Stimulated activated CD8-positive, alpha-beta memory T cell treated with anti-CD3 and anti-CD28 coated beads, Interleukin-2, amount 100 ng/mL, for 1 hour (primary cell): ENCODE measurements at places on chromosomes 5 and 9.

DNA sequence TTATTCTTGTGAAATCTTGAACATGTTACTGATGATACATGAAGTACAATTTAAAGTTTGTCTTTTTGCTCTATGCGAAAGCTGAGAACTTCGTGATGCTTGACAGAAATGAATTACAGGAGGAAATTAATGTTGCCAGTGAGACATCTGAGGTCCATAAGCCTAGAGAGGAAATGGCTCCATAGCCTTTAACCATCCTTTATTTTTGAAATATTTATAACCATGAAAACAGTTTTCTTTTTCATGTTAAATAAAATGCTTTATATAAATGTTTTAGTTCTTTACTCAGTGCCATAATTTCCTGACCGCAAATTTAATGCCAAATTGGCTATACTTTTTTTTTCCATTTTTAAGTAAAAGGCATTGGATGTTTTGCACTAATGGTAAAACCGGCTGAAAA is 29.1 kb downstream of the F2RL2 start:
- no peak for DNase-seq

DNA sequence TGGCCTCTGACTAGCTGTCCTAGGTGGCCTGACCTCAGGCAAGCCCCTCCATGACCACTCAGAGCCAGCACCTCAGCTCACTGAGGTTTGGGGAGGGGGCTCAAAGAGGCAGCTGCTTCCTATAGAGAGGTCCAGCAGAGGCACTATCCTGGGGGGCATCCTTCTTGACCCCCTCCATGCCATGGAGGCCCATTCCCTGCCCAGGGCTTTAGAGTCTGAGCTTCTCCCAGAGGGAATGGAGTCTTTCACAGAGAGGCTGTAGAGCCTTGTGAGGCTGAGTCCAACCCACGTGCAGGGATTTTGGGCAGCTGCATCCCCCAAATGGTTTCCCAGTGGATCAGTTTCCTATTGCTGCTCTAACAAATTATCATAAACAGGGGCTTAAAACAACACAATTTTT is 16.9 kb downstream of the IRF1 start:
- no peak for DNase-seq

DNA sequence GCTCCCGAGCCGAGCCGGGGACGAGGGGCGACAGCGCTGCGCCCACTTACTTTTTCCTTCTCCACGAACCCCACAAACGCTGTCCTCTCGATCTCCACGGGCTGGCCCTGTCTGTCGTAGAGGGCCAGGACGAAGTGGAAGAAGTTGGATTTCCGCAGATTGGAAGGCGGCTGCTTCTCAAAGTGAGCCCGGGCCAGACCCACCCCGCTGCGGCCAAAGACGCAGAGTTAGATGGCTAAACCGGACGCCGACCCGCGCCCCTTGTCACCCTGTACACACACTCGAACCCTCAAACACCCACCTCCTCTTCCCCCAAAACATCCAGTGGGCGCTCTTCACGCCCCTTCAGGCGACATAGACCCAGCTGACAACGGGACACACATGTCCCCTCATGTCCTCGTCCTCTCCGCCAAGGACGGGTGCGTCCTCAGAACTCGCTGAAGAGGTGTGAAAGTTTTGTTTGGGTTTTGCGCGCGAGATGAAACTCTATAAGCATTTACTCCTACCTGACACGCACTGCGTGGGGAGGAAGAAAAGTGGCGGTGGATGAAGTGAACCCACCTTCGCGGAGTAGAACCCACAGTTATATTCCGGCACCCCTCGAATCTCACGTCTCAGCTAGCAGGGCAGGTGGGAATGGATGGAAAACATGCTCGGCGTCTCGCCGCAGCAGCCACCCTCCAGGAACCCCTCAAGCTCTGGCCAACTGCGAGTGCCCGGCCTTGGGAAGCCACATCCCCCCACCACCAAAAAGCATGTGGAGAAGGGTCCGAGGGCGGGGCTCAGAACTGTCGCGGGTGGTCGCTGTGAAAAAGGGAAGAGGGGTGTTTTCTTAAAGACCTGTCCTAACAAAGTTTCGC is 2.6 kb downstream of the EBF1 start:
- DNase-seq = no peak

GRCh38 chr5:98769959-98770208 is 3.6 kb upstream of the RGMB start:
- DNase-seq = no peak

- DNase-seq = no peak
These were observed 3.0 kb upstream of the MCIDAS start for GRCh38 chr5:55230086-55230629.

GRCh38 chr5:41848983-41849382 is 21.2 kb downstream of the OXCT1 start:
- no peak for DNase-seq

GRCh38 chr5:132044207-132044606 is 16.2 kb upstream of the IL3 start:
- DNase-seq = no peak
